Peyer's patch (tissue), 4 donors: ENCODE measurements at places on chromosomes 6 and 20. TPM values are rescaled to one million over a fixed set of nuclear protein-coding genes. Genes with fewer than 3 reads are reported as not detected.

The RIMS4 gene
- total RNA-seq: not detected

DNA sequence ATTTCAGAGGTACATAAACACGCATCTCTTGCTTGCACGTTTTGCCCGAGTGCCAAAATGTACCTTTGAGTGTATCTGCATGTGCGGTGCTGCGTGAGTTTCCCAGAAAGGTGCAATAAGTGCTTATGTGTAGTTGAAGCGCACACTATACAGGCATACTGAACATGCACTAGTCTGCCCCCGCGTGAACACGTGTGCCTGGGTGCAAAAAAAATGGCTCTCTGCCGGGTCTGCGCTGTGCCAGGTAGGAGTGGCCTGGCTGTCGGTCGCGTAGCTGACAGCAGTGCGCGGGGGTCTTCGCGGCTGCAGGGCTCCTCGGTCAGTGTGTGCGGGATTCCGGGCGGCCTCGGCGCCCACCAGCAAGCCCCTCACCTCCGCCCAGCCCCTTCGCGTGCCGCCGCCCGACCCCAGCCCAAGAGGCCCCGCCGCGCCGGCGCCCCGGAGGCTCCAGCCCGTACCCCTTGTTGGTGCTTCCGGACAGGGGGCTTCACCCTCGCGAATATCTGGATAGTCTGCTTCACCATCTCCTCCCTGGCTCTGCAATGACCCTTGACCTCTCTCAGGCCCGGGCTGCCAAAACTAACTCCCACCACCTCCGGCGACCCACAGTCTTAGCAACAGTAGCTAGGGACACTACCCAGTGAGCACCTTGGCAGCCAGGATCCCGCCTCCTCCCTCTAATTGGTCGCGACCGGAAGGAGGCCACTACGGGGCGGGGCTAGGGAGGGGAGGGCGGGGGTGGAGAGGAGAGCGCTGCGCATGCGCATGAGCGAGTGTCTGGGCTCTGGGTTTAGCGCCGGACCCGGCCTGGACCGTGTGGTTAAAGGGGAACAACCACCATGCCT lies at the start of gene KIF6:
KIF6 (minus strand) TSS at position 622 of the 845 bp plus-strand sequence; CDS start at position 524, 98 bp downstream.
- peak; percentile 49 for DNase-seq
- no peaks in the 10 kb centered on the region for H3K27me3 ChIP-seq
- H3K4me3 ChIP-seq: peak within 1 kb of the TSS; percentile 73
- peak within 1 kb of the TSS; percentile 34 for H3K27ac ChIP-seq

- peak overlapping the region; percentile 88 for H3K27ac ChIP-seq
- H3K4me1 ChIP-seq: no peaks in the 10 kb centered on the region
- H3K4me3 ChIP-seq: no peak overlapping the region
- no peaks in the 10 kb centered on the region for H3K36me3 ChIP-seq
- no peaks in the 10 kb centered on the region for H3K27me3 ChIP-seq
Measured at GRCh38 chr6:157954150-157955117, 27.2 kb upstream of the SYNJ2 start.

GRCh38 chr6:56643379-56644089 lies 845 bp upstream of the DST start:
- no peak for DNase-seq
- H3K4me1 ChIP-seq: no peaks in the 10 kb centered on the region
- H3K27me3 ChIP-seq: no peaks in the 10 kb centered on the region

The PNPLA1 gene
- 1.3 TPM for total RNA-seq

DNA sequence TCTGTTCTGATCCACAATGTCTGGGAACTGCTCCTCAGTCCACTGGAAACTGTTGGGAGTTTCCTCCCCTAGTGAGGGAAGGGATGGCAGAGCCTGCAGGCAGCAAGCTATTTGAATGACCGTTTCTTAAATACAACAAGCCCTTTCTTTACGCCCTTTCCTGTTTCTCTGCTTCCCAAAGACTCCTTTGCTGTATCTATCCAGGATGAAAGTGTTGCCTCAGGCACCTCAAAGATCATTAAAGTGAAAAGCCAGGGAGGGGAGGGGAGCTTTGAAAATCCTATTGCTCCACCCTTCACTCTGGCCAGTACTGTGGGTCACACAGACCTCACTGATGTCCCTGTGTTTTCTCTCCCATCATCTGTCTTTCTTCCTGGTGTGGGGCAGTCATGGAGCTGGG lies 213.1 kb downstream of the RNF144B start:
- no peak for DNase-seq
- no peak overlapping the region for H3K27ac ChIP-seq
- no peak overlapping the region for H3K4me3 ChIP-seq
- H3K27me3 ChIP-seq: no peaks in the 10 kb centered on the region
- no peaks in the 10 kb centered on the region for H3K4me1 ChIP-seq
- no peaks in the 10 kb centered on the region for H3K36me3 ChIP-seq

GRCh38 chr6:16689788-16690607 lies 71.3 kb downstream of the ATXN1 start:
- no peak overlapping the region for H3K27ac ChIP-seq
- no peaks in the 10 kb centered on the region for H3K36me3 ChIP-seq
- no peaks in the 10 kb centered on the region for H3K27me3 ChIP-seq
- no peaks in the 10 kb centered on the region for H3K4me1 ChIP-seq
- DNase-seq: no peak
- no peak overlapping the region for H3K4me3 ChIP-seq

- no peaks in the 10 kb centered on the region for H3K36me3 ChIP-seq
- no peaks in the 10 kb centered on the region for H3K27me3 ChIP-seq
- no peak overlapping the region for H3K4me3 ChIP-seq
- DNase-seq: no peak
- no peak overlapping the region for H3K27ac ChIP-seq
Measured at GRCh38 chr20:40631119-40631631, 57.9 kb downstream of the MAFB start.

GRCh38 chr6:131764350-131764749 lies 43.5 kb upstream of the ENPP1 start:
- H3K27me3 ChIP-seq: no peaks in the 10 kb centered on the region
- DNase-seq: no peak
- H3K27ac ChIP-seq: no peak overlapping the region
- H3K4me1 ChIP-seq: no peaks in the 10 kb centered on the region
- no peaks in the 10 kb centered on the region for H3K36me3 ChIP-seq

The BPIFB1 gene
- not detected for total RNA-seq

The MYL9 gene
- 34.2 TPM for total RNA-seq

The SLC44A4 gene
- total RNA-seq: 64.4 TPM

- no peak overlapping the region for H3K27ac ChIP-seq
- H3K4me3 ChIP-seq: no peak overlapping the region
- DNase-seq: no peak
- H3K27me3 ChIP-seq: no peaks in the 10 kb centered on the region
Measured at GRCh38 chr6:168131464-168132415, 52.7 kb upstream of the FRMD1 start.

DNA sequence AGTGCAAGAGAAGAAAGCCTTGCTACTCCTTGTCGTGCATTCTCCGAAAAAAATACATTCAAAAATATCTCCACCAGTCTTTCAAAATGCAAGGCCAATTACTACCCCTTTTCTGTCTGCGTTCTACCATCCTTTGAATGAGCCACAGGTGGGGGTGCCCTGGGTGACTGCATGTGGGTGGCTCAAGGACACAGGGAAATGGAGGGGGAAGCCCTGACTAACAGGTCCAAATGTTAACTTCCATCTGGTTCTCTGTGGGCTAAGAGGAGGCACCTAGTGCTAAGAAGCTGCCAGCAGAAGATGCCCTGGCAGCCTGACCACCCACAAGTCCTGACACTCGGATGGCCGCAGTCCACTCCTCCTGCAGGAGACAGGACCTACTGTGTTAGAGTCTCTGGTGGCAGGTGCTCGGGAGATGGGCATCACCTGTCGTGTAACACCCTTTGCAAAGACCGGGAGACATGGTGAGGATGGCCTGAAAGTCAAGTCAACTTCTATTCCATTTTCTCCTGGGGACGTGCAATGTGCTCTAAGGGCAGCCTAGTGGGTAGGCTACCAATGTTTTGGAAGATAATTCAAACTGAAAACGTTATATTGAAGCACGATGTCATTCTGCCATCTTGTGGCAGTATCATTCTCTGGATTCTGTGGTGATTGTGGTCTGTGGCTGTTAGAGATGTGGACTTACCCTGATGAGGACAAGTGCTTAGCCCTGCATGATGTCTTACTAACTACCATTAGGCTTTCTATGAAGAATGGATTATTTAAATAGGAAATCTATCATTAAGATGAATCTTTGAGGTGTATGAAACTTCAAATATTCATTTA lies 27.4 kb upstream of the IGF2R start:
- no peaks in the 10 kb centered on the region for H3K36me3 ChIP-seq
- no peak for DNase-seq
- H3K4me3 ChIP-seq: no peak overlapping the region
- no peak overlapping the region for H3K27ac ChIP-seq
- no peaks in the 10 kb centered on the region for H3K27me3 ChIP-seq

The GDAP1L1 gene
- not detected for total RNA-seq

DNA sequence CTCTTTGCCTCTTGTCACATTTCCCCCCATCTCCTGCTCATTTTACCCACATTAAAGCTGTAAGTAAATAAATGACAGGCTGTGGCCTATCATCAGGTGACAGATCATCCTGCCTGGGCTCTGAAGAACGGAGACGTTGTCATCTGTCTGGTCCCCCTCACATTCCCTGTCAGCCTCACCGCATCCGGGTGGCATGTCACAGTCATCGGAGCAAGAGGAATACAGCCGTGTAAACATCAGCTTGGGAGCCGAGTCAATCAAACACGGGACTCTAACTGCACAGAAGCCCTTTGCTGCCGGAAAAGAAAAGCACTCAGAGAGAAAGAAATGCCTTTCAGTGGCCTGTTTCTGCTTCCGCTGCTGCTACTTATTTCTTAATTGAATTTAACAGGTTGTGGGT lies 371.9 kb upstream of the ID4 start:
- H3K27me3 ChIP-seq: no peaks in the 10 kb centered on the region
- H3K27ac ChIP-seq: no peak overlapping the region
- DNase-seq: no peak
- no peaks in the 10 kb centered on the region for H3K4me1 ChIP-seq
- no peak overlapping the region for H3K4me3 ChIP-seq

The WFDC2 gene
- 12.4 TPM for total RNA-seq
